Fibroblast of skin of back (primary cell): ENCODE measurements at places on chromosomes 16 and 17.
A peak's percentile ranks its signal among the peaks of the same experiment; 100 is the strongest.

DNA sequence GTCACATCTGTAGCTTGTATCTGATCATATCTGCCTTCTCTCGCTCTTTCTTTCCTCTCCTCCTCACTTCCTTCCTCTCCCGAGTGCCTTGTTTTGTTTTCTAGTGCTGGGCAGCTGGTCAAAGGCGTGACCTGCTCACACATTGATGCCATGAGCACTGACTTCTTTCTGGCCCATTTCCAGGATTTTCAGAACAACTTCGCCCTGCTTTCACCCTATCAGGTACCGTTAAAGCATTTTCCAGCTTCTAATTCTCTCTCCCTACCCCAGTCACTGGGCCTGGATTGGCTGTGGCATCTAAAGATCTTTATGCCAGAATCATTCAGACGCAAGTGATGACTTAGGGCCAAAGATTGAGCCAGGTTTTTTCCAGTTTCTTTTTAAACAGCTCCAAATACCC, 55.5 kb downstream of the OTOA start:
- DNase-seq, result no peak

- DNase-seq, result no peak
Measured at GRCh38 chr16:79892278-79892677, 291.7 kb upstream of the MAF start.

GRCh38 chr16:1146409-1146808, 6.5 kb upstream of the CACNA1H start:
- no peak for DNase-seq

DNA sequence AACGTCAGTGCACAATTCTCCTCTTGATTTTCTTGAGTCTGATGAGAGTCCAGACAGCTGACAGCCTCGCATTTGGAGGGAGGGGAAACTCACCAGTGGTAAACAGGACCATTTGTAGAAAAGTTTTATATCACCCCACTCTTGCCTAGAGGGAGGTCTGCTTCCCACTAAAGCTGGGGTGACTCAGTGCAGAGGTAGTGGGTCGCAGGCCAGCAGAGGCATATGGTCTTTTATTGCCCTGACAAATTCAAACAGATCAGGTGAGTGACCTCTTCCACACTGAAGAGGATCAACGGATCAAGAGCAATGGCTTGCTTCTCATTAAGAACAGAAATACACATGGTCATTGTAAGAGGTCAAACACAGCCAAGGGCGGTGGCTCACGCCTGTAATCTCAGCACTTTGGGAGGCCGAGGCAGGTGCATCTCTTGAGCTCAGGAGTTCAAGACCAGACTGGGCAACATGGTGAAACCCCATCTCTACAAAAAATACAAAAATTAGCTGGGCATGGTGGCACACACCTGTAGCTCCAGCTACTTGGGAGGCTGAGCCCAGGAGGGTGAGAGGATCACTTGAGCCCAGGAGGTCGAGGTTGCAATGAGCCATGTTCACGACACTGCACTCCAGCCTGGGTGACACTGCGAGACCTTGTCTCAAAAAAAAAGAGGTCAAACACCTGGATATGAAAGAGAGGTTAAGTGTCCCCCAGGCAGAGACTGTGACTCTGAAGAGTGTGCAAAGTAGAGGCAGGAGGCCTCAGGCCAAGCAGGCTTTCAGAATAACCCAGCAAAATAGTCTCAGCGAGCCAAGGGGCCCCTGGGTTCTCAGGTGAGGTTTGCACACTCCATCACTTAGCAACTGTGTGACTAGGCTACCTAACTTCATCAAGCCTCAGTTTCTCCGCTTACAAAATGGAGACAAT, 56.5 kb upstream of the ERN1 start:
- DNase-seq, result no peak

- DNase-seq, result no peak
Measured at GRCh38 chr17:16438173-16438556, 22.8 kb downstream of the TRPV2 start.

DNA sequence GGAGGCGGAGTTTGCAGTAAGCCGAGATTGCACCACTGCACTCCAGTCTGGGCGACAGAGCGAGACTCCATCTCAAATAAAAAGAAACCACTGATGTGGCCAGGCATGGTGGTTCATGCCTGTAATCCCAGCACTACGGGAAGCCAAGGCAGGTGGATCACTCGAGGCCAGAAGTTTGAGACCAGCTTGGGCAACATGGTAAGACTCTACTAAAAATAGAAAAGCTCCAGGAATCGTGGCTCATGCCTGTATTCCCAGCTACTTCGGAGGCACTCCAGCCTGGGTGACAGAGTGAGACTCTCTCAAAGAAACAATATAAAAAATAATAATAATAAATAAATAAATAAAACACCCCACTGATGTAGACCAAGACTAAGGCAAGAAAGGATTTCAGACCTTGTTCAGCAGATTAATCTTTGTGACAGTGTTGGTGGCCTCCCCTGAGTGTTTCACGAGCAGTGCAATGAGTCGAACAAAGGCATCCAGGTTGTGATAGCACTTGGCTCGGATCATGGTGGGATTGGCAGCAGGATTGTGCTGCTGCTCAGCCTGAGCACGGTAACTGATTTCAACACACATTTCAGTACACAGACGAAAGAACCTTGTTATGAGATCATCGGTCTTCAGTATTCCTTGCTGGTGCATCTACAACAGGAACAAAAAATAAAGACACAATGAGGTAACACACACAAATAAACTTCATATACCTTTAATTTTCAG, 18.6 kb downstream of the SETD6 start:
- no peak for DNase-seq

DNA sequence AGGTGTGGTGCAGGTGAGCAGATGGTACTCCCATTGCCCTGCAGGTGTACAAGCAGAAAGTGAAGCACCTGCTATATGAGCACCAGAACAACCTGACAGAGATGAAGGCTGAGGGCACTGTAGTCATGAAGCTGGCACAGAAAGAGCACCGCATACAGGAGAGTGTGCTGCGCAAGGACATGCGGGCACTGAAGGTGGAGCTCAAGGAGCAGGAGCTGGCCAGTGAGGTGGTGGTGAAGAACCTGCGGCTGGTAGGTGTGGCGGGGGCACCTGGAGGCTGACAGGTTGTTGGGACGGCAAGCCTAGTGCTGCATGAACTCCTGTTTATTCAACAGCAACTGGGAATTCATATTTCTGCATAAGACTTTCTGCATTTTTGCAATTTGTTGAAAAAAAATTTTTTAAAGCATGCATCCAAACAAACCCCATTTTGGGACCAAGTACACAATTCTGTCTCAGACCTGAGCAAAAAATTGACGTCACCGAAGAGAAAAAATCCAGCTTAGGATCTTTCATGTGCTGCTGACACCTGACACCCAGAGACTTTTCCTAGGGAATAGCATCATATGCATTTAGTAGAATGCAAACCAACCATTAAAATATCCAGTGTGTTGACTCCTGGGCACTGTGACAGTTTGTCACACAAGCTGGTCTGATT, 13.5 kb upstream of the DBNDD1 start:
- peak; percentile 63 for DNase-seq

- no peak for DNase-seq
Measured at GRCh38 chr17:9356488-9356911, 219.1 kb downstream of the STX8 start.

- DNase-seq, result no peak
Measured at GRCh38 chr16:12677502-12677901, 126.2 kb downstream of the CPPED1 start.

DNA sequence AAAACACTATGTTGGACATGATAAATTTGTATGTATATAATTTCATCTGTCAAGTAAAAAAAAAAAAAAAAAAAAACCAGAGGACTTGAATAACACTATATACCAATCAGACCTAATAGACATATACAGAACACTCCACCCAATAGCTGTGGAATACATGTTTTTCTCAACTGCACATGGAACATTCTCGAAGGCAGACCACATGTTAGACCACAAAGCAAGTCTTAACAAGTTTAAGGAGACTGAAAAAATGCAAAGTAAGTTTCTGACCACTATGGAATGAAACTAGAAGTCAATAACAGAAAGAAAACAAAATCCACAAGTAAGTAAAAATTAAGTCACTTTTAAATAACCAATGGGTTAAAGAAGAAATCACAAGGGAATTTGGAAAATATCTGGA, 8.4 kb upstream of the CNTNAP4 start:
- DNase-seq, result peak; percentile 19

GRCh38 chr17:60103957-60104356, 25.2 kb upstream of the HEATR6 start:
- no peak for DNase-seq

DNA sequence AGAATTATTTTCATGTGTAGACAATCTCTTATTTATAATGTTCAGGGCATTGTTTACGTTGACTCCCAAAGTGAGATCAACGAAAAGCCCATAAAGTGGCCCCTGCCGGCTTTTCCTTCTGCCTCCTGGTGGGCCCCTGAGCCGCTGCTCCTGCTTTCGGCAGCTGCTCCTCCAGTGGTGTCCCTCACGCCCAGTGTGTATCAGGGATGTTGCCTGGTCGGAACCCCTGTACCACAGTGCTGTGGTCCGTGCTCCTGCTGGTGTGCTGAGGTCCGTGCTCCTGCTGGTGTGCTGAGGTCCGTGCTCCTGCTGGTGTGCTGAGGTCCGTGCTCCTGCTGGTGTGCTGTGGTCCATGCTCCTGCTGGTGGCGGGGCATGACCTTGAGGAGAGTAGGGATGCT, 107.6 kb downstream of the BANP start:
- DNase-seq, result no peak

GRCh38 chr17:6475411-6475810, 31.2 kb downstream of the PIMREG start:
- no peak for DNase-seq

GRCh38 chr17:56269556-56270389, 116.5 kb downstream of the ANKFN1 start:
- DNase-seq, result peak; percentile 3

DNA sequence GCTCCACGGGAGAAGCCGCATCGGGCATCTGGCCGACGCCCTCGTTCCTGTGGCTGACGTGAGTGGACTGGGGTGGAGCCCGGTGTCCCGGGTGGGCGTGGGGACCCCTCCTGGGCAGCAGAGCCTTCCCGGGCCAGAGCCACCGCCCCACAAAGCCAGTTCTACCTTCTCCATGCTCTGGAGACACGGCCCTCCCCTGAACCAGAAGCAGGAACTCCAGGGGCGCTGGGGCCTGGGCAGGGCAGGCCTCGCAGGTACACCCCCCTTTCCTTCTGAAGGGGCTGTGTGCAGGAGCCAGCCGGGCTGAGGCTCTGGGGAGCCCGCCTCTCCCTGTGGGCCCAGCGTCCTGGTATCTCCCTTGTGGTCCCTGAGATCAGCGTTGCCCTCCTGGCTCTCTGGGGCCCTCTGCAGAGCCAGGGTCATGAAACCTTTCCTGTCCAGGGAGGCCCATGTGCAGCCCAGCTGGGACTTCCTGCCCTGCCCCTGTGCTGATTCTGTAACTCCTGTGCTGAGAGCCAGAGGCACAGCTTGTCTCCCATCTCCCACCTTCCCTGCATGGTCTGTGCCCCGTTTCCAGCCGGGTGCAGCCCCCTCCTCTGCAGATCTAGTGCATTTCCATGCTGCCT, 6.5 kb downstream of the PIGQ start:
- DNase-seq, result no peak

GRCh38 chr17:61735807-61736206, 127.5 kb downstream of the BRIP1 start:
- DNase-seq, result no peak

GRCh38 chr16:27977966-27978365, 85.5 kb downstream of the GSG1L start:
- DNase-seq, result no peak

GRCh38 chr17:67753026-67753425, 35.3 kb downstream of the NOL11 start:
- DNase-seq, result no peak

- DNase-seq, result no peak
Measured at GRCh38 chr17:2030779-2031163, 818 bp downstream of the DPH1 start.

GRCh38 chr16:65075877-65076276, 46.0 kb downstream of the CDH11 start:
- no peak for DNase-seq

- DNase-seq, result no peak
Measured at GRCh38 chr17:4476511-4477070, 22.1 kb upstream of the SPNS2 start.

DNA sequence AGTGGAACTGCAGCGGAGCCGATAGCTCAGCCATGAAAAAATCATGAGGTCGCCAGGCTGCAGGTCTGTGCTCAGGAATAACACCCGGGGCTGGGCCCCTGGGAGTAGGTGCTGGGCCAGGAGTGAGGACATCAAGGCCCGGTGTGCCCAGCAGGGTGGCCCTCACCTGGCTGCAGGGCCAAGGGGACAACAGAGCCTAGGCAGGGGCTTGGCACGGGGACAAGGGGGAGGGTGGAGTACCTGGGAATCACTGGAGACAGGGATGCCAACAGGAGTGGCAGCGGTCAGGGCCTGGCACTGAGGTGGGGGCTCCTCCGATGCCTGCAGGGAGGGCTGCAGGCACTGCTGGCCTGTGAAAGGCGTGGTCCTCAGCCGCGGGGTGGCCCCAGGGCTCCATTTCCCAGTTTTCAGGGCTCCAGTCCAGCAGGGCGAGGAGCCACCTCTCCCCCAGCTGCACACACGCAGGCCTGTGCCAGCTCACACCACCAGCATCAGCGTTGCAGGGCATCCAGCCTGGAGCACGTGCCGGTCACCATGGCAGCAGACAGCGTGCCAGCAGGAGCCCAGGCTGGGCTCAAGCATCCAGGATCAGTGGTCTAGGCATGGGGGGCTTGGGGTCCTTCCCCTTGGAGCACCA, 4.7 kb upstream of the FSCN2 start:
- peak; percentile 38 for DNase-seq

GRCh38 chr17:41937970-41938954, 7.8 kb downstream of the ODAD4 start:
- DNase-seq, result no peak

DNA sequence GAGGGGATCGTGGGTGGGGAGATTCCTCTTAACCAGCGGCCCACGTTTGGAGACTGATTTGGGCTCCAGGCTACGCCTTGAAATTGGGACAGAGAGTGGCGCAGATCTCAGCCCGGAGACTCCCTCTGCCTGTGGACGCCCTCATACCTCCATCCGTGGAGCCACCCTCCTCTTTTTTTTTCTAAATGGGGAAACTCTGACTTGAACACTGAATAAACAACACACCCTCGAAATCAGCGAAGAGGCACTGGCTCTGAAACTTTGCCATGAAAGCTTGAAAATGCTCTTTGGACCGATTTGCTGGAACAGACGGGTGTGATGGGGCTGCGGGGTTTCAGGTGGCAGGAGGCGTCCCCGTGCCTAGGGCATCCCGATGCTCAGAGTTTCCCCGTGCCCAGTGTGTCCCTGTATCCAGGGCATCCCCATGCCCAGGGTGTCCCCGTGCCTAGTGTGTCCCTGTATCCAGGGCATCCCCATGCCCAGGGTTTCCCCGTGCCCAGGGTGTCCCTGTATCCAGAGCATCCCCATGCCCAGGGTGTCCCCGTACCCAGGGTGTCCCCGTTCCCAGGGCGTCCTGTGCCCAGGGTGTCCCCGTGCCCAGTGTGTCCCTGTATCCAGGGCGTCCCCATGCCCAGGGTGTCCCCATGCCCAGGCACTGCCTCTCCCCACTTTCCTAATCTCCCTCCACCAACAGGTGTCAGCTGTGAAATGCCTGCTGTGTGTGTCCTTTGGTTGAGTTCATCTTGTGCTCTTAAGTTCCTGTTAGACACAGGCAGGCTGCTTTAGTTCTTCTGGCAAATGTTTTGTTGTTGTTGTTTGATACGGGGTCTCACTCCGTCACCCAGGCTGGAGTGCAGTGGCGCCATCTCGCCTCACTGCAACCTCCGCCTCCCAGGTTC, 187.0 kb downstream of the SEC14L1 start:
- no peak for DNase-seq

- DNase-seq, result no peak
Measured at GRCh38 chr17:81890447-81891302, 711 bp downstream of the ALYREF start.

- no peak for DNase-seq
Measured at GRCh38 chr16:26824469-26824868, 242.3 kb upstream of the C16orf82 start.

GRCh38 chr16:86002178-86002900, 103.4 kb downstream of the IRF8 start:
- no peak for DNase-seq
